Activated effector memory CD4-positive, alpha-beta T cell treated with Interleukin-2 at 50 U/mL for 16 hours (primary cell): ENCODE measurements at places on chromosomes 5 and 9.

DNA sequence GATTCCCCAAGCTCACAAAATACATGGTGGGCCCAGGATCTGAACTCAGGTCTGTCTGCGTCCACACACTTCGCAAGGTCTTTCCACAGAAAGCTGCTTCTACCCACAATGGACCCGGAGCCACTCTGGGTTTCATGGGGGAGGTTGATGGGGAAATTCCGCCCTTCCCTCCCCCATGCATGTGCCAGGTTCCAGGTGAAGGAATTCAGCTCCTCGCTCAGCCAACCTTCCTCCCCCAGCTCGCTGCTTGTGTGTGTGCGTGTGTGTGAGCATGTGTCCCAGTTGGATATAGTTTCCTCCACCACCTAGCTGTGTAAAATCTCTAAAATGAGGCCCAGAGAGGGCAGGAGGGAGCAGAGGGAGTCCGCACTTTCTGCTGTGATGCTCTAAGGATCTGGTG, 1.0 kb downstream of the PTGS1 start:
- DNase-seq: no peak

DNA sequence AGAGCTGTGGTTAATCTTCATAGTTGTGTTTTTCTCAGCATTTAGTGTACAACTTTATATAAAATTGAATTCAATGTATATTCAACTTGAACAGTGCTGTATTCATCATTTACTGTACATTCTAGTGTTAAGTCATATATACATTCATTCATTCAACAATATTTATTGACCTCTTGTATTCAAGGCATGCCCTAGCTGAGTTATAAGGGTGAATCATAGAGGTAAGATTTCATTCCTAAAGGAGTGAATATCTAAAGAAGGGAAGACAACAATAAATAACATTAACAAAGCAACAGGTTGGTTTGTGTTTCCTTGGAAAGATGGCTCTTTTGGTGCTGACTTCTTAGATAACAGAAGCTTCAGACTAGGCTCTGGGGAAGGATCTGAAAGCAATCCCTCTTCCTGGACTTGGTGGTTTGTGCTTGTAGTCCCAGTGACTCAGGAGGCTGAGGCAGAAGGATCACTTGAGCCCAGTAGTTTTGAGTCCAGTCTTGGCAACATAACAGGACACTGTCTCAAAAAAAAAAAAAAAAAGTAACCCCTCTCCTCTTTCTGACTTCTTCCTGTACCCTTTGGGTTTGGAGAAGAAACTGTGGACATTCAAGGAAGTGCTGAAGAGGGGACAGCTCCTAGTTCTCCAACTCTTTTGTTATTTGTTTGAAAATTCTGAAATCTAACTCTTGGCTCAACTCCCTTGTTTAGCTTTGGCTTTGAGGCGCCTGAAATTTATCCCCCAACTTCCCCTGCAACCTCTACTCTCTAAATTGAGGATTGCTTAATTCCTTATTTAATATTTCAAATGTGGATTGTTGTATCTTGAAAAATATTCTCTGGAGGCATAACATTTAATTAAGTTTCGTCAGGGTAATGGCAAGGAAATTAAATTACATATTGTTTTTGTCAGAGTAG, 80.2 kb downstream of the OSTF1 start:
- DNase-seq: no peak

GRCh38 chr9:131122158-131122557, 3.2 kb upstream of the NUP214 start:
- DNase-seq: no peak

DNA sequence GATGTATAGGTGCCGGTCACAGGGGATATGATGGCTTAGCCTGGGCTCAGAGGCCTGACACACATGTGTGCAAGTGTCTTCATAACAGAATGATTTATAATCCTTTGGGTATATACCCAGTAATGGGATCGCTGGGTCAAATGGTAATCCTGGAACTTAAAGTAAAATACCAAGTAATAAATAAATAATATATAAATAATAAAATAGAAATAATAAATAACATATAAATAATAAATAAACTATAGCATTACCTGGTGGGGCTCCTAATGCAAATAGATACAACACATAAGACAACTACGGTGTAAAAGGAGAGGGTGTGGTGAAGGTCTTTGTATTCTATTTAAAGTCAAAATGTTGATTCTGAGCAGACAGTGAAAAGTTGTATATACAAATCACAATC, 68.5 kb upstream of the GFPT2 start:
- no peak for DNase-seq

DNA sequence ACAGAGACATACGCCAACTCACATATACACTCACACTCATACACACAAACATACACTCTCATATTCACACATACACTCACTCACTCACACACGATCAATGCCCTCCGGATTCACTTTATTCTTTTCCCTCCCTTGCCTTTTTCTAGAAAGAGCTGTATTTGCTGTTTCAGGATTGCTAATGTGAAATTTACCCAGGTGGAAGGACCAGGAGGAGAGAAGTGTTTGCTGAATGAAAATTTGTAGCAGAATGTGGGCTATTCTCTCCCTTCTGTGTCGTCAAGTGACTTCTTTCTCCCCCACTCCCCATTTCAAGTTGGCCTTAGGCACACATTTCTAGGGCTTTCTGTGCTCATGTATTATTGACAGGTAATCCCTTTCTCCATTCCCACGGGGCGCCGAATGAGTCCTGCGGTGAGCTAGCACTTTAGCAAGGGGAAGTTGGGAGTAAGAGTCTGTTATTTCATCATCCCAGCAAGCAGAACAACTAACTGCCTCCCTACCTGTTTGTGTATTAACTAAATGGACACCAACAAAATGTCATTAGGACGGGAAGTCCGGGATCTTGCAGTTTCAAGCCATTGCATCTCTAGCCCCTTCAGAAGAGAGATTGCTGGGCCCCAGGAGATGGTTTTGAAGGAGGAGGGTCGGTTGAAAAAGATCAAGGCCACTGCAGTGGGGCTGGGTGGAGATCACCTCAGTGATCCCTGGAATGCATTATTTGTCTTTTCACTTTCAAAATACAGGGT, 97.1 kb upstream of the TAF11L2 start:
- DNase-seq: no peak

- DNase-seq: no peak
These were observed 112.5 kb upstream of the IER5L start for GRCh38 chr9:129290606-129291005.

GRCh38 chr5:1464096-1464446, 18.8 kb upstream of the SLC6A3 start:
- DNase-seq: no peak

DNA sequence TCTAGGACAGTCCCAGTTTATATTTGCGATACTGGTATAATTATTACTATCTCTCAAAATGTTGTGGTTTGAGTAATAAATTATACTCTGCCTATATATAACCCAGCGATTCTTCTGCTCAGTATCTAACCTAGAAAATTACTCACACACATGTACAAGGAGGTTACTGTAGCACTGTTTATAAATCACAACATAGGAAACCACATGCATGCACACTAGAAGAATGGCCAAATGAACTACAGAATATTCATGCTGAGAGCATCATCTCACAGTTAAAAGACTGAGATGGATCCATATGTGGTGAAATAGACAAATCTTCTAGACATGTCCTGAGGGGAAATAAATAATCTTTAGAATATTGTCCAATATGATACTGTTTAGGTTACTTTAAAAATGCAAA, 62.1 kb downstream of the INSYN2B start:
- DNase-seq: no peak

DNA sequence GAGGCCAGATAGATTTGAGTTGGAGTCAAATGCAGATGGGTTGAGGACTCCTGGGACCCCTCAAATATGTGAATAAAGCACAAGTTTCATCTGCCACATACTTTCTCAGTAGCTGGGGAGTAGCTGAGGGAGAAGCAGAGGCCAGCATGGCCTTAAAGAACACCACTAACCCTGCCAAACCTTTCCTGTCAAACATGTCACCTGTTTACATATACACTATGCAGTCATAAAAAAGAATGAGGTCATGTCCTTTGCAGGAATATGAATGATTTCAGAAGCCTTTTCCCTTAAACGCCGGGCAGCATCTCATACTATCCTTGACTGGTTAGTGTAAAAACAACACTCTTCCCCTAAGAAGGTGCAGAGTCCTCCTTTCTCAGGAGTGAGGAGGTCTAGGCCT, 25.2 kb upstream of the HSD17B4 start:
- no peak for DNase-seq

- DNase-seq: no peak
These were observed 105.1 kb downstream of the MED10 start for GRCh38 chr5:6273090-6273735.

DNA sequence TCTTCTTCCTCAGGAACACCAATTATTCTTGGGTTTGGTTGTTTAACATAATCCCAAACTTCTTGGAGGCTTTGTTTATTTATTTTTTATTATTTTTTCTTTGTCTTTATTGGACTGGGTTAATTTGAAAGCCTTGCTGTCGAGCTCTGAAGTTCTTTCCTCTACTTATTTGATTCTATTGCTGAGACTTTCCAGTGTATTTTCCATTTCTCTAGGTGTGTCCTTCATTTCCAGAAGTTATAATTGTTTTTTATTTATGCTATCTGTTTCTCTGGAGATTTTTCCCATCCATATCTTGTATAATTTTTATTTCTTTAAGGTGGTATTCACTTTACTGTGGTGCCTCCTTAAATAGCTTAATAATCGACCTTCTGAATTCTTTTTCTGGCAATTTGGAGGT, 8.8 kb upstream of the RIOK2 start:
- no peak for DNase-seq

DNA sequence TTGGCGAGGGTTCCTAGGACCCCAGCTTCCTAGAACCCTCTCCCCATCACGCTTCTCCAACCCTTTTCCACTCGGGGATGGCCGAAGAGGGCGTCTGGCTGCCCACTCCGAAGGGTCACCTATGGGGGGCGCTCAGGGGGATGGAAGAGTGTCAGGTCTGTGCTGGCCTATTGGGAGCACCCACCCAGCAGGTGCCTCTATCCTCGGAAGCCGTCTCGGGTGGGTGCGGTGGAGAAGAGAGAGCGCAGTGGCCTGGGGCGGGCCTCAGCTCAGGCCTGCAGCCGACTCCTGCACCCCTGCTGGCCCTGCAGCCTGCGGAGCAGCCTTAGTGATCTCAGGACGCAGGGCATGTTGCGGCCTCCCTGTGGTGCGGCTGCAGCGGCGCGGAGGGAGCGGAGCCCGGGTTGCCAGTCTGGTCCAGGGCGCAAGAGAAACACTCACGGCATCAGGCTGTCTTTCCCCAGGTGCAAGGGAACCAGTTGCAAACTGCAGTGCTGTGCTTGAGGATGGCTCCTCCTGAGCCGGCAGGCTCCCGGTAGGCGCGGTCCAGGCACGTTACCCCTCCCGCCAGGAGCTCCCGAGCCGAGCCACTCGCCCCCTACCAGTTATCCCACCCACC, 1.5 kb upstream of the IRX2 start:
- no peak for DNase-seq

GRCh38 chr9:22265038-22265437, 181.6 kb upstream of the DMRTA1 start:
- no peak for DNase-seq

GRCh38 chr9:14323985-14324650, 10.2 kb upstream of the NFIB start:
- DNase-seq: no peak

- DNase-seq: no peak
These were observed 545.2 kb downstream of the CSNK1G3 start for GRCh38 chr5:124056991-124057723.

DNA sequence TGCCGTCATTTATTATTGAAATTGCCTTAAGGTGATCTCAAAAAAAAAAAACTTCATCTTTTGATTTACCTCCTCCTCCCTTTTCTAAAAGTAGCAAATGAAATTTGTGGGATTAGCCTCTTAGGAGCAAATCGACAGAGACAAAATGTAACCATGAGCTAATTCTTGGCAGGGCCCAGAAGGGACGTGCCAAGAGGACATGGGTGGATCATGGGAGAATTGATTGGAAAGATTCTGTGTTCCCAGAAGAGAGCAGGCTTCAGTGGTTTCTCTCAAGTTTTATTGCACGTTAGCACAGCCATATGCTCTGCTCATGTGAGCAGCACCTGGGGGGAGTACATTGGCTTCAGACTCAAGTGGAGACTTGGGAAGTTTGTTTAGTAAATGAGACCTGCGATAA, 394.6 kb downstream of the ELAVL2 start:
- no peak for DNase-seq

DNA sequence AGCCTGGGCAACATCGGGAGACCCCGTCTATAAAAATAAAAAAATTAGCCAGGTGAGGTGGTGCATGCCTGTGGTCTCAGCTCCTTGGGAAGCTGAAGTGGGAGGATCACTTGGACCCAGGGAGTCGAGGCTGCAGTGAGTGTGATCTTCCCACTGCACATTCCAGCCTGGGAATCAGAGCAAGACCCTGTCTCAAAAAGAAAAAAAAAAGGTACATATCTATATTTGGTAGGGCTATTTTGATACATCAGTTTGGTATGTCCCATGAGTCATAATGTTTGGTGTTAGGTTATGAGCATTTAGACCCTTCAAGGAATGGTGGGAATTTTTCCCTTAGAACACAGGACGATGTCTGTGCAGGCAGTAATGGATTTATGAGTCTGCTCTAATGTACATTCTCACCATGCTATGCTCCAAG, 55.3 kb upstream of the POU4F3 start:
- no peak for DNase-seq

DNA sequence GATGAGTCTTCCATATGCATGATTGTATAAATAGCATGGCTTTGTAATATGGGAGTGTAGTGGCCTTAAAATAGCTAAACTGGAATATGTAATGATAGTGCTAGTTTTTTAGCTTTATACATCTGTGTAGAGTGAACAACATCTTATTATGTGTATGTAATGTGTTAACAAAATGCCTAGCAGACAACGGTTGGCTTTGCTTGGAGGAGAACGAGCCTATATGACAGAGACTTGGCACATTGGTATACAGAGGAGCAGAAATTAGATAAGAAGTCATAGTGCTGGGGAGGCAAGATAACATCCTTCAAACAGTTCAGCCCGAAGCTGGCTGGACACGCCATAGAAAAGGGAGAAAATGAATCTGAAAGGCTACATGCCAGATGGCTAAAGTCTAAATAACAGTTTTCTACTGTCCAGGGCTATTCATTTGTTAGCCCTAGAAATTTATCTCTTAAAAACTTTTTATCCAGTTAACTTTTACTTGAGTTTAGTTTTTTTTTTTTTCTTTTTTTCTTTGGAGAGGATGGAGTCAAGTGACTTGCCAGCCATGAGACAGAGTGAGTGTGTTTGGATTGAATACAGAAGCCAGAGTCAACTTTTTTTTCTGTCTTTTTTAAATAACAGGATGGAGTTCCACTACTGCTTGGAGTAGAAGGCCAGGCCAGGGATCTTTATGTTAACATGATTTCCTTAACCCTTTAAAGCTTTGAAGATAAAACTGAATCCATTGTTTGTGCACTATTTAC, 214.4 kb upstream of the ACTBL2 start:
- no peak for DNase-seq

- no peak for DNase-seq
These were observed 172.0 kb downstream of the CRB2 start for GRCh38 chr9:123527981-123528380.

GRCh38 chr5:39024005-39024404, 50.2 kb downstream of the RICTOR start:
- DNase-seq: no peak
